ENCODE measurements at places on chromosomes 16 and 17.

DNA sequence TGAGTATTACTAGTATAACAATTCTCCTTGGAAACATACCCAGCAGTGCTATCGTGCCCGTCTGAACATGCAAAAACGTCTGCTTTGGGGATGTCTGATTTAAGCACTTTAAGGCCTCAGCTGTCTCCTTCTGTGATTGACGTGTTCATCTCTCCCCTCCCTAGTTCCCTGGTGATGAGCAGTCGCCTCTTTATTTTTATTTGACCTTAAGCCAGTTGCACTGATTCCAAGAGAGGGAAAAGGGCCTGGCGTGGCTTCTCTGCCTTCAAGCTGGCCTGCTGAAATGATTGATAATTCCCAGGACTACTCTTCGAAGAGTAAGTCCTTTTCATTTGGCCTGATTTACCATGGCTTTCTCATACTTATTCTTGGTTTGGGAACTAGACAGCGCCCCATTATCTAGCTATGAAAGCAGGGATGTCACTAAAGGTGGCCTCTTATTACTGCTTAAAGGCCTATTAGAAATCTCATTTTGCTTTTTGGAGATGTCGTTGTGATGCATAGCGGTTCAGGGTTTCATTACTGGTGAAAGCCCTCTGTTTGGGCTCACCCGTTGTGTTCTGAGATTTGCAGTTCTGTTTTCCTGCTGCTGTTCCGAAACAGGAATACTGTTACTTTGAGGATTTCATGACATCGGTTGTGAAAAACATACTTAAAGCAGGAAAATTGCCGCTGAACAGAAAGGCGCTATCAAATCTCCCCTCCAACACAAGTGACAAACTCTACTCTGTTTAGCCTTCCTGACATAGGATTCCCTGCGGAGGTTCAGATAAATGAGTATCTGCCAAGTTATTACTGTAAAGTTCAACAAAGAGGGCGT is 65.5 kb downstream of the IQCK start:
- no peak for DNase-seq

GRCh38 chr16:89922884-89923639 is at the start of gene TUBB3:
TUBB3 (plus strand) TSS chr16:89923342; CDS start chr16:89923402, 60 bp downstream.
- no peak for DNase-seq

- DNase-seq = no peak
These were observed 23.6 kb upstream of the CACNA1H start for GRCh38 chr16:1129106-1129960.

- DNase-seq = no peak
These were observed 108.0 kb downstream of the SKAP1 start for GRCh38 chr17:48322060-48322459.

DNA sequence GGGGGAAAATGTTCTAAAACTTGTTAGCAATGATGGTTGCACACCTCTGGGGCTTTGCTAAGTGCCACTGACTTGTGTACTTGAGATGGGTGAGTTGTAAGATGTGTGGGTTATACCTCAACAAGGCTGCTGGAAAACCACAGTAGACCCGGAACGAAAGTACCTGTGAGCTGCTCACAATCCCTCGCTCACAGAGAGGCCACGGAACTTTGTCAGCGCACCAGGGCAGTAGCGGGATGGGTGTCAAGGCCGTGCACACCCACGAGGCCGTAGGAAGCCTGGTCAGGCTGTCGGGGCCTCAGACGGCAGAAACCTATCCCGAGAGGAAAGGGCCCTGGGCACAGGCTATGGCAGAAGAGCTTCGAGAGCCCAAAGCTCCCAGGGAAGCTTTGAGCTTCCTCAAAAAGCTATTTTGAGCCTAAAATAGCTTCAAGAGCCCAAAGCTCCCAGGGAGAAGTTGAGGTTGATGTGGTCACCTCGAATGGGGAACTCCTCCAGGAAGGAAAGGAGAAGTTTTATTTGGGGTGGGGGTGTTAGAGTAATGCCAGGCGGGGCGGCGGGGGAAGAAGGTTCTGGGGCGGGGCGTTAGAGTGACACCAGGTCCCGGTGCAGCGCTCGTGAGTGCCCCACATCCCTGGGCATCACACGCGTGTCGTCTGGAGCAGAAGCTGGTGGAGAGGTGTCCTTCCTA is 19.0 kb downstream of the CBFA2T3 start:
- no peak for DNase-seq

- no peak for DNase-seq
These were observed 80.5 kb downstream of the ATF7IP2 start for GRCh38 chr16:10466313-10466712.

DNA sequence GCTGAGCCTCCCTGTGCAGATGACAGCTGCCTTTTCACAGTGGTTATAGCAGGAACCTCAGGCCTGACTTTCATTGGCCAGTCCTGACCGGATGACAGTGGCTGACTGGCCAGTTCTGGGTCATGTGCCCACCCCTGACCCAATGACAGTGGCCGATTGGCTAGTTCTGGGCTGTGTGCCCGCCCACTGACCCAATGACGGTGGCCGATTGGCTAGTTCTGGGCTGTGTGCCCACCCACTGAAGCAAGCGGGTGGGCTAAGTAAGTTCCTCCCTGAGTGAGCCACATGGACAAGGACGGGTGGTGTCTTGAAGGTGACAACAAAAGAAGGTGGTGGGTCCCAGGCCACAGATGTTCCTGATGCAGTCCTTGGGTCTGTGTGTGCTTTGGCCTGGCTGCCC is 9.5 kb downstream of the DEF8 start:
- DNase-seq = no peak

DNA sequence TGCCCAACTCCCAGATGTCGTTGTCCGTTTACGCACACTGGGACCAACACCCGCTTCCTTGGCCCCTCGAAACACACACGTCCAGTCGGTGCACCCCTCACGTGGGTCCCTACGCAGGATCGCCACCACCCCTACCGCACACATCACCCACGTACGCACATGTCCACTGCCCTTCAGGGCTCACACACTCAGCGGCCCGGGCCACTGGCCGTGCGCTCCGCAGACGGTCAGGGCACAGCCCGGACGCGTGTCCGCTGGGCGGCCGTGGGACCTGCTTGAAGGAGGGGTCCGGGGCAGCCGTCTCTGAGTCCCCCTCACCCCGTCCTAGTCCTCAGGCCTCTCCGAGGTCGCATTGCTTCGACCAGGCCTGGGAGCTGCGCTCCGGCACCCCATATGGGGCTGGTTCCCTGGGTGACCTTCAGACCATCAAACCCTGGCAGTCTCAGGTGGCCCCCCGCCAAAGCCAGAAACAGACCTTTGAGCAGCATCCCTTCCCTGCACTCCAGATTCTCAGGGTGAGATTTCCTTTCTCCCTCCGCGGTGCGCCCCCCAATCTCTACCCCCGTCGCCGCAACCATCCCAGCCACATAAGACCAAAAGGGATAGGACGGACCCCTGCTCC is 914 bp upstream of the GPRC5B start:
- DNase-seq = no peak

DNA sequence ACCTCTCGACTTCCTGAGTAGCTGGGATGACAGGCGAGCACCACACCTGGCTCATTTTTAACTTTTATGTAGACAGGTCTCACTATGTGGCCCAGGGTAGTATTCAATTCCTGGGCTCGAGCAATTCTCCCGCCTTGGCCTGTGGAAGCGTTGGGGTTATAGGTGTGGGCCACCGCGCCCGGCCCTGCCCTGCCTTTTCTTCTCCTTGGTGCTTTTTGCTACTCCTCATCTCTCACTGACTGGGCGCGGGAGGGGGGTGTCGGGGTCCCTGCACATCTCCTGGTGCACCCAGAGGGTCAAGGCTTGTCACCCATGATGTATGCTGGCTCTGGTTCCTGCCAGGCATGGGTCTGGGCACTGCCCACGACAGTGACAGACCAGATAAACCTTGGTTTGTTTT is 2.9 kb downstream of the MCRIP2 start:
- DNase-seq = no peak

DNA sequence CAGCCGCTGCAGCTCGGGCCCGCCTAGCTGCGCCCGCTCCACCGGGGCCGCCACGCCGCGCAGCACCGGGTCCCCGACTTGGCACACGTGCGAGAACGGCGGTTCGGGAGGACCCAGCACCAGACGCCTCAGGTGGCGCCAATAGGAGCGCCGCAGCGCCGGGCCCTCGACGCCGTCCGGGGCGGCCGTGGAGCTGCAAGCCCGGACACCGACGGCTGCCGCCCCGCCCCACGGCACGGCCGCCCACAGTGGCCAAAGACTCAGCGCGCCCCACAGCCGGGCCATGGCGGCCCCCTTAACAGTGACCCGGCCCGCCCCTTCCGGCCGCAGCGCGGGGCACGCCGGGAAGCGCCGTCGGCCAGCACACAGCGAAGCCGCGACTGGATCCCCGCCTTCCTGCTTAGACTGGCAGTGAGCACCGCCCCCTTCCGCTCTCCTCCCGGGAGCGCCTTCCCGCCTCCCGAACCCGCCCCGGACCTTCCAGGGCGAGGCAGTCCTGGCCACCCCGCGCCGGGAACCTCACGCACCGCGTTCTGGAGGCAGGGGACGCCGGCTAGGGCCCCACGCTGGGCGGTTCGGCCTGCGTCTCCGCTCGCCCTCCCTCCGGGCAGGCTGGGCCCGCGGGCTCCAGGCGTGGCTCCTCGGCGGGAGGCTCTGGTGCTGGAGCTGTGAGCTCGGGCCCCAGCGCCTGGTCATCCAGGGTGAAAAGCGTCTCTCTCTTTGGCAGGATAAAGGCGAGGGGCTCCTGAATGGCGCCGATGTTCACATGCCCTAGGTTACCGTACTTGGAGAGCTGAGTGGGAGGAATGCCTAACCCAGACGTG is at the start of gene PDF:
PDF (minus strand) TSS at position 303 of the 824 bp plus-strand sequence; CDS start at position 285, 18 bp downstream.
- DNase-seq = peak; percentile 77

- DNase-seq = no peak
These were observed 2.1 kb upstream of the IRX5 start for GRCh38 chr16:54928411-54929089.

DNA sequence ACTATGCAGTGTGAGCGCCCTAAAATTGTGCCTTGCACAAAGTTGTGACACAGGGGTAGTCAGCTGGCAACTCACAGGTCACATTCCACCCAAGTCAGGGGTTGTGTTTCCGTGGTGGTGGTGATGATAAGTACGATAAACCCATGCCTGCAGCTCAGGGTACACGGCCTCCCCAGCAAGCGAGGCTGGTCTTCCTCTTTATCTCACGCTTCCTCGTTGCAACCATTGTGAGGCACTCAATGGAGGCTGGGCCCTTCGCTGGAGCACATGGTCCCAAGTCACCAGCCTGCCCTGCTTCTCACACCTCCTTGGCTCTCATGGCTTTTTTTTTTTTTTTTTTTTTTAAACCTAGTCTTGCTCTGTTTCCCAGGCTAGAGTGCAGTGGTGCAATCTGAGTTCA is 307.5 kb downstream of the CPPED1 start:
- DNase-seq = no peak

DNA sequence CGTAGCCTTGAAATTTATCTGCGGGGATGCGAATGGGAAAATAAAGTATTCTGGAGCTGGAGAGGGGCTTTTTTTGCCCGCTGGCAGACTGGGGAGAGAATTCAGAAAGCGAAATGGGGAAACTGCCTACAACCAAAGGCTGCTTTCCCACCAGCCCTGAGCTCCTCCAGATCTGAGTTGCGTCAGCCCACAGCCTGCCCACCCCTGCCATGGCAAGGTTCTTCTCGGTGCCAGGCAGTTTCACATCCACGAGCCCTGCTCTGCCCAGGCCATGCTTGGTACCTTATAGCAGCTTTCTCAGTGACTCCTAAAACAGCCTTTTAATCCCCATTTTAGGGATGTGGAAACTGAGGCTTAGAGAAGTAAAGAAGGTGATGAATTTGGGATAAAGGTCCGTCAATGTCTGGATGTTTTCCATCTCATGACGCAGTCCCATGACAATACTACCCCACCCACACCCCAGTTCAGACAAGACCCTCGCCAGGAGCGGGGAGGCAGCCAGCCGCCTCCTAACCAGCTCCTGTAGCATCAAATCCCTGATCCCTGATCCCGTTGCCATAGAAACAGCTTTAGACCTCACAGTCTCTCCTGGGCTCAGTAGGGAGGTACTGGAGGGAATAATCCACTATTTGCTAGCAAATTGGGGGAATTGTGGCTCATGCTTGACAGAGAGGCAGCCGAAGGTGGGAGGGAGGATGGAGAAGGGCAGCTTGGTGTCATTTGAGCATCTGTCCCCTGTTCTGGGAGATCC is 113.5 kb downstream of the MGAT5B start:
- no peak for DNase-seq

GRCh38 chr16:5851393-5851982 is 753.9 kb upstream of the EEF2KMT start:
- DNase-seq = no peak

All from HS-27A (cell line).